GM03348 (cell line): ENCODE measurements at places on chromosomes 5 and 9.

- no peak for DNase-seq
Measured at GRCh38 chr5:27548484-27548883, 510.1 kb upstream of the CDH9 start.

- DNase-seq: no peak
Measured at GRCh38 chr5:23991406-23991805, 484.0 kb downstream of the PRDM9 start.

DNA sequence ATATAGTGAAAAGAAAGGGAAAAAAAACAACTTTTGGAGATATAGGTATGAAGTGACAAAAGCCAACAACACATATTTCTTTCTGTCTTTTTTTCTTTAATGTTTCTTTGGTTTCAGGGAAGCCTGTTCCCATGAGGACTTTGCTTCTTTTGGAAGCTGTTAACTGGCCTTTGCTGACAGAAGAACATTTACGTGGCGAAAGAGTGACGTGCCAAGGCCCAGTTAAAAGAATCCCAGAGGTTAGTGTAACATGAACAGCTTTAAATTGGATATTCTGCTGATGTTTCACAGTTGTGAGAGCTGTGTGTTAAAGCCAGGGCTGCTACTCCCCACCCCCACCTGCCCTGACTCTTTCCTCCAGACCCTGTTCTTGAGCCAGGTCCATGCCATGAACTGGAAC, 275.9 kb downstream of the CRB2 start:
- DNase-seq: no peak

DNA sequence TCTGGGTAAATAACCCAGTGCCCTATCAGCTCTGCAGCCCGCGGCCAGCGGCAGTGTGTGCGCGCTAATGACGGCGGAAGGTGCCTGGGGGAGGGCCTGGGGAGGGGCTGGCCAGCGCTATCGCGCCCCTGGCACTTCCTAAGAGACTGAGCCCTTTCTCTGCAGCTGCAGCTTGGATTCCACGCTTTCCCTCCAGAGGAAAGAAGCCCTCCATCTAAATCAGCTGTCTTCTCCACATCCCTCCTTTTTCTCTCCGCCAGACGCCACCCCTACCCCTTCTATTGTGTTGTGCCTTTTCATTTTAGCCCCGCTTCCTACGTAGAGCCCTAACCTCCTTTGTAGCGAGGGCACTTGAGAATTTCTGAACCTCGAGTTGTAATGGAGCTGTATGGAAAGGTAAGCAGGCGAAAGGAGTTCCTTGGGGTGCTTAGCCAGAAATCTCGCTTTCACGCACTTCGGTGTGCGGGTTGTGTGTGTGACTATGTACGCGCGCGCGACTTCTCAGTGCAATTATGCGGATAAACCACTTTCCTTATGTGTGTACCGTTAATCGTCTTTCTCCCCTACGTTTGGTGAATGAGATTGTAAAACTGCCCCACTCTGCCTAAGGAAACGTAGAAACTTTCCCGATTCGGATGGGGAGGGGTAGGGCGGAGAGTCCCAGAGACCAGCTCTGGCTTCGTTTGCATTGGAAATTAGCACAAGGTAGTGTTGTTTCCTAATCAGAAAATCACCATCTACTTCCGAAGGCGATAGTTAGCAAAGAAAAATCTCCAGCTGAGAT, 664 bp upstream of the RAB3C start:
- DNase-seq: no peak

GRCh38 chr5:122129306-122129705, at the start of gene ZNF474:
Gene ZNF474 (plus strand): TSS chr5:122129546. CDS start chr5:122151991, 22,445 bp downstream.
- peak; percentile 81 for DNase-seq

GRCh38 chr9:4739587-4740387, 1.2 kb downstream of the AK3 start:
- no peak for DNase-seq

GRCh38 chr9:90088856-90089255, 484.0 kb downstream of the GADD45G start:
- DNase-seq: no peak

DNA sequence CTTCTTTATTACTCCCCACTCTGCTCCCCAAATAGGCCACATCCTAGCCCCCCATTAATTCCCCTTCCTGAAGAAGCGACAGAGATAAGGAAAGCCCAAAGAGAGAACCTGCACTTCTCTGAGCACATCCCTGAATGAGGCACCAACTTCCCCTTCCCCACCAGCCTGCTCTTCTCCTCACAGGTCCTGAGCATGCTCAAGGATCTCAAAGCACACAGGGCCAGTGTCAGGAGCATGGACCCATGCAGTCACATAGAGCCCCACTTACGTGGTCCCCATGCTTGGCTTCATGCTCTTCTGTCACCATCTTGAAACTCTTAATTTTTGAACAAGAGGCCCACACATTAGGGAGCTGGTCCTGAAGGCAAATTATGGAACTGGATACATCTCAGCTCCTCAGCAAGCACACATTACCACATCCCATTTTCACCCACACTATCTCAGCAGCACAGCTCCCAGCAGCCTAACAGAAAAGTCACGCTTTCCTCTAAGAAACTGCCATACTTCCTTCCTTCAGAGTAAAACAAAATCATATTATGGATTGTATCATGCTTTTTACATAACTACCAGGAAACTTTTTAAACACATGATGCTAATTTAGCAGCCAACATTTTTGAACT, 99.8 kb downstream of the NFIB start:
- DNase-seq: no peak

- DNase-seq: no peak
Measured at GRCh38 chr5:170380361-170380951, 8.7 kb downstream of the KCNMB1 start.

- DNase-seq: no peak
Measured at GRCh38 chr9:38274800-38275199, 117.7 kb upstream of the ALDH1B1 start.

DNA sequence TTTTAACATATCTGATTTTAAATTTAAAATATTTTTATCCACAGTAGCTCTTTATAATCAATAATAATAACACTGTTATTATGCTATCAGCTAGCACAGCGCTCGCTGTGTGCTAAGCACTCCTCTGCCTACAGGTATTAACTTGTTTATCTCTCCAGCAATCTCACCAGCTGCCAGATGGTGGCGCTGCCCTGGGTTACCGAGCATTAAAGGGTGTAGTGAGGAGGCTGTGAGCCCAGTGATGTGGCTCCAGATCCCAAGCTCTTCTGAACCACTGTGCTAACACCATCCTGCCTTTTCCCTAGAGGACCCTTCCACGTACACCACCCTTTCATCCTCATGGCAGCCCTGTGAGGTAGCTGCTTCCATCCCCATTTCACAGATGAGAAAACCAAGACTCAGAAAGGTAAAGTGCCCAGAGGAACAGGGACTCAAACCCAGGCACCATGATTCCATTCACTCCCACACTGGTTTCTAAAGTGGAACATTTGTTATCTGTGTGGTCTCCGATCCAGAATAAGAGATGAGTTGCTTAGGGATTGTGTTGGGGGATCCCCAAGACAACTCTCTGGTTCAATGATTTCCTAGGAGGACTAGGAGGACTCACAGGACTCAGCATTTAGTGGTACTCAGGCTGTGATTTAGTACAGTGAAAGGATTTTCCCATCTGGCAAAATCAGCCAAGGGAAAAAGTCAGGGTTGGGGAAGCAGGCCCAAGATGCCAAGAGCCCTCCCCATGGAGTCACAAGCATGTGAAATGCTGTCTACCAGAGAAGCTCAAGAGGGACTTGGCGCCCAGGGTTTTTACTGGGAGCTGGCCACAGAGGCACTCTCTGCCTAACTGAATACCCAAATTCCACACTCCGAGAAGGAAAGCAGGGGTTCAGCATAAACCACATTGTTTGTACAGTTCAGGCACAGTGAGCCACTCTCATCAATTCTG, 7.0 kb downstream of the IGFBPL1 start:
- DNase-seq: no peak

DNA sequence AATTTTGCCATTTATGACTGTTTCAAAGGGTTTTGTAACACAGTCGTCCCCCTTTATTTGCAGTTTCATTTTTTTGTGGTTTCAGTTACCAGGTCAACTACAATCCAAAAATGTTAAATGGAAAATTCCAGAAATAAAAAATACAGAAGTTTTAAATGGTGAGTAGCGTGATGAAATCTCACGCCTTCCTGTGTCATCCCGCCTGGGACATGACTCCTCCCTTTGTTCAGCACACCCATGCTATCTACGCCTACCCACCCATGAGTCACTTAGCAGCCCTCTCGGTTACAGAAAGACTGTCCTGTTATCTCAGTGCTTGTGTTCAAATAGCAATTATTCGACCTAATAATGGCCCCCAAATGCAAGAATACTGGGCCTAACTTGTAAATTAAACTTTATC, 765.3 kb upstream of the ADAMTS16 start:
- DNase-seq: no peak

- no peak for DNase-seq
Measured at GRCh38 chr9:84846906-84847305, 177.4 kb downstream of the NTRK2 start.

- no peak for DNase-seq
Measured at GRCh38 chr9:36207016-36207415, 16.3 kb downstream of the CLTA start.

- peak; percentile 95 for DNase-seq
Measured at GRCh38 chr5:179313849-179314521, 31.3 kb downstream of the ADAMTS2 start.
